Hippocampal formation (tissue), 2 donors: ENCODE measurements at places on chromosomes 1 and 21.

- DNase-seq, result no peak
These were observed 68.3 kb downstream of the DHRS3 start for GRCh38 chr1:12549460-12550349.

GRCh38 chr1:1082239-1082775 is 8.2 kb upstream of the RNF223 start:
- no peak for DNase-seq

GRCh38 chr1:230807561-230808280 is 60.5 kb downstream of the CAPN9 start:
- DNase-seq, result peak; percentile 96

DNA sequence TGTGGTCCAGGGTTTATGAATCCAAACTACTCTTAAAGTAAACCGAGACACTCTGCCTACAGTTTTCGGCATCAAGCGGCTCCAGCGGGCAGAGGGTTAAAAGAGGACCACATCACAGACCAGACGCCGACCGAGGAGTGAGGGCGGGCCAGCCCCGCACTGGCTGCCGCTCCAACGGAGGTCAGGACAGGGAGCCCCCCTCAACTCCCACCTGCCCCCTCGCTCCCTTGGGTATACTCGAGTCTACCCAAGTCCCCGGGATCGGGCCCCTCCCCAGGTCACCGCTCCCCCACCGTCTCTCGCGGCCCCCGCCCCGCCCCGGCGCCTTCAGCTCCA is 312 bp downstream of the ARNT start:
- peak; percentile 66 for DNase-seq

- DNase-seq, result no peak
These were observed 4.0 kb upstream of the LAPTM5 start for GRCh38 chr1:30761381-30762151.

DNA sequence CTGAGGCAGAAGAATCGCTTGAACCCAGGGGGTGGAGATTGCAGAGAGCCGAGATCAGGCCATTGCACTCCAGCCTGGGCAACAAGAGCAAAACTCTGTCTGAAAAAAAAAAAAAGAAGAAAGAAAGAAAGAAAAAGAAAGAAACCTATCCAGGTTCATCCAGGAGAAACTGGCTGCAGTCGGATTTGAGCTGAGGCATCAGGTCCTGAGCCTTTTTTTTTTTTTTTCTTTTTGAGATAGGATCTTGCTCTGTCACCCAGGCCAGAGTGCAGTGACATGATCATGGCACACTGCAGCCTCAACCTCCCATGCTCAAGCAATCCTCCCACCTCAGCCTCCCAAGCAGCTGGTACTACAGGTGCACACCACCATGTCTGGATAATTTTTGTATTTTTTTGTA is 22.5 kb upstream of the LUZP1 start:
- no peak for DNase-seq

- no peak for DNase-seq
These were observed 2.6 kb upstream of the TSPAN1 start for GRCh38 chr1:46172321-46172720.

DNA sequence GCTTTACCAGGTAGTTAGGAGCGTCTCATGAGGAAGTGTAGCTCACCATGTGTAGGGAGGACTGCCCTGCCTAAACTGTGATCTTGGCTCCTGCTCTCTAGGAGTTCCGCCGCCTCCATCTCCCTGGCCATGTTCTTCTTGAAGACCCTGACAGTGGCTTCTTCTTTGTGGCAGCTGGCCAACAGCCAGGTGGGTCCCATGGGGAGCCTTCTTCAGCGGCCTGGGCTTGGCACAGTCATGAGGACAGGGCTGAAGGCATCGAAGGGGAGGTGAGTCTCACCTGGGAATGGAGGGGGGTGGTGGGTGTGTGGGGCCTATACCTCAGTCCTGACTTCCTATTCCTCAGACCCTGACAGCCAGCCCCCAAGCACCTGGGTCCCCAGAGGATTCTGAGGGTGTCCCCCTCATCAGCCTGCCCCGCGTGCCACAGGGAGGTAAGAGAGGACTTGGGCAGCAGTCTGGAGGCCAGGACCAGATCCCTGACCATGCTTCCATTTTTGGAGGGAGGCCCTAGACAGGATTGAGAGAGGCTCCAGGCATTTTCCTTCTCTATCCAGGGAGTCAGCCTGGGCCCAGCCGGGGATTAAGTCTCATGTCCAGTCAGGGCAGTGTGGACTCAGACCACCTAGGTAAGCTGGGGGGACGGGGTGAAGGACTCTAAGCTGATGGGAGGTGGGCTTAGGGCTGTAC is 21.4 kb downstream of the HYI start:
- no peak for DNase-seq

DNA sequence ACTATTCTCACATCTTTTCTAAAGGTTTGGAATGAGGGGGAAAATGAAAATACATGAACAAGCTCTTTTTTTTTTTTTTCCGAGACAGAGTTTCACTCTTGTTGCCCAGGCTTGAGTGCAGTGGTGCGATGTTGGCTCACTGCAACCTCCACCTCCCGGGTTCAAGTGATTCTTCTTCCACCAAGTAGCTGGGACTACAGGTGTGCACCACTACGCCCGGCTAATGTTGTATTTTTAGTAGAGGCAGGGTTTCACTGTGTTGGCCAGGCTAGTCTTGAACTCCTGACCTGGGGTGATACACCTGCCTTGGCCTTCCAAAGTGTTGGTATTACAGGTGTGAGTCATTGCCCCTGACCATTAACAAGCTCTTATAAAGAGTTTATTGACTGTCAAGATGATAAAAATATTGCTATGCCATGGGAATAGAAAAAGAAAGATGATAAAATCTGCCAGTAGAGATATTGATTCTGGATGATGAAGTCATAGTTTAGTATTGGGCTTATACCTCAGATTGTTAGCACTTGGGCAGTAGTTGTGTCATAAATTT is 36.6 kb downstream of the INKA2 start:
- no peak for DNase-seq

DNA sequence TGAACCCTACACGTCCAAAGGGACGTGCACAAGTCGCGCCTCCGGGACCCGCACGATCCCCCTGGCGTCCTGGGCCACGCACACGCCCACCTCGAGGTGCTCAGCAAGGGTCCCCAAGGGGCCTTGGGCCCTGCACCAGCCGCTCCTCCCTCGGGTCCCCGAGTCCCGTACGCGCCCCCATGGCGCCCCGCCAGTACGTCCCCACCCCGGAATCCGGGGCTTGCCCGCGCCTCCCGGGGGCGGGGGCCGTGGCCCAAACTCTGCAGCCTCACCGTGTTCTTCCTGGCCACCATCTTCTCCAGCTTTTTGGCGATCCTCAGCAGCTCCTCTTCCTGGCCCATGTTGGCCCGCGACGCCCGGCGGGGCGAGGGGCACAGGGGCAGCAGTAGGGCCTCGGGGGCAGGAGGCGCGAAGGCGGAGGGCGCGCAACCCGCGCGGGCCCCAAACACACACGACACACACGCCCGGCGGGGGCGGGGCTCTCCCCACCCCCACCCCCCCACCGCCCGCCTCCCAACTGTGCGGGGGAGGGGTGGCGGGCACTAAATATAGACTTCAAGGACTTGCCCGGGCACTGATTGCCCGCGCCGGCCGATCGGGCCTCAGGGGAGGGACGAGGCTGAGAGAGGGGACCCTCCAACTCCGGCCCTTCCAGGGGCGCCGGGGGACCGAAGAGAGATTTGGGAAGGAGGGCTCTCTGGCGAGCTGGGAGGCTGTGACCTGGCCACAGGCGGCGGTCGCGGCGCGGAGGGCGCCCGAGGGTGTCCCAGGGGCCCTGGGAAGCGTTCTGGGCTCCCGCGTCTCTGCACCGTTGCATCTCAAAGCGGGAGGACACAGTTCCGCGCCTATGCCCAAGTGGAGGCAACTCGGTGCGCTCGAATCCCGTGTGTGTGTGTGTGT is at the start of gene TCEA3:
Gene TCEA3 (minus strand): TSS at position 456 of the 900 bp plus-strand sequence. CDS start 115 bp downstream, at position 341.
- no peak for DNase-seq

- no peak for DNase-seq
These were observed 51.2 kb downstream of the GORAB start for GRCh38 chr1:170583186-170583585.

DNA sequence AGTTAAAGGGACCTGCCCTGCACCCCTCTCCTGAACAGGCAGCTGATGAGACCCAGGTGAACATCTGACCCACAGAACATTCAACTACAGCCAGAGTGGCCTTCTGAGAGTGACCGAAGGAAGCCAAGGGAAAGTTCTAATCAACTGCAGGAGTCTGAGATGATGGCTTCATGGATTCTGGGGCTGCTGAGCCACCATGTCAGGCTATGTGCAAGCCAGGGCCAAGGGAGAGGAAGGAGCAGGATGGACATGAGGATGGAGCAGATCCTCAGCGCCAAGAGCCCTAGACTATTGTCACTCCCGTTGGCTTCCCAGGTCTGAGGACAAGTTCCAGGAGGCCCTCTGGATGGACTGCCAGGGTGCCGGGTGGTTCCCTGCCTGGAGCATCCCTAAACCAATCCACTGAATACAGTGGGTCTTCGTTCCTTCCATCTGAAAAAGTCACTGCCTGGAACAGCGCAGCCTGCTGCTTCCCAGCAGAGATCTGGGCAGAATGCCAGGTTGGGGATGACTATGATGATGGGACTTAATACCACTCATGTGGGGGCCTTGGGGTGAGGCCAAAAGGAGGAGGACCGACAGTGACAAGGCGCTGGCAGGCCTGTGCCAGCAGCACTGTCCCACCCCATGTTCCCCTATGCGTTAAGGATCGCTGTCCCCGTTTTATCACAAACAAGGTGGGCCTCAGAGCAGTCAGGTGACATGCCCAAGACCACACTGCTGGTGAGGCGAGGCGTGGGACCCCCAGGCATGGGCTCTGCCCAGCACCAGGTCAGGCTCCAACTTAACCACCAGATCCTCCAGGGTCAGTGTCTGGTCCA is 19.8 kb downstream of the SPOCD1 start:
- no peak for DNase-seq

GRCh38 chr21:35829067-35829466 is 231.3 kb downstream of the SETD4 start:
- DNase-seq, result no peak

- DNase-seq, result no peak
These were observed 134.6 kb upstream of the ARHGEF16 start for GRCh38 chr1:3319874-3320245.

GRCh38 chr1:39269791-39270342 is 65.4 kb downstream of the MACF1 start:
- no peak for DNase-seq

- no peak for DNase-seq
These were observed 6.7 kb downstream of the CRP start for GRCh38 chr1:159707472-159708260.

DNA sequence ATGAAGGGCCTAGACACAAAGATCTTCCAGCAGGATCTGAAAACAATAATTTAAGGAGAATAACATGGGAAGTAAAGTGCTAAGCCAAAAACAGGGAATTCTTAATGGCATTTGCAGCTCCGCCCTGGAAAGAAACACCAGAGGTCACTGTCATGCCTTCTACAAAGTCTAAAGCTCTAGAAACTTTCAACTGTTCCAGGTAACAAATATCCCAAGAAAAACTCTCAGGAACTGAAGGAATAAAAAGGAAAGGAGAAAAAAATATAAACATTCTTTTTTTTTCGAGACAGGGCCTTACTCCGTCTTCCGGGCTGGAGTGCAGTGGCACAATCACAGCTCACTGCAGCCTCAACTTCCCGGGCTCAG is 13.2 kb downstream of the ZC3H12A start:
- no peak for DNase-seq

- no peak for DNase-seq
These were observed 60.0 kb upstream of the ADAM30 start for GRCh38 chr1:119956306-119956705.

DNA sequence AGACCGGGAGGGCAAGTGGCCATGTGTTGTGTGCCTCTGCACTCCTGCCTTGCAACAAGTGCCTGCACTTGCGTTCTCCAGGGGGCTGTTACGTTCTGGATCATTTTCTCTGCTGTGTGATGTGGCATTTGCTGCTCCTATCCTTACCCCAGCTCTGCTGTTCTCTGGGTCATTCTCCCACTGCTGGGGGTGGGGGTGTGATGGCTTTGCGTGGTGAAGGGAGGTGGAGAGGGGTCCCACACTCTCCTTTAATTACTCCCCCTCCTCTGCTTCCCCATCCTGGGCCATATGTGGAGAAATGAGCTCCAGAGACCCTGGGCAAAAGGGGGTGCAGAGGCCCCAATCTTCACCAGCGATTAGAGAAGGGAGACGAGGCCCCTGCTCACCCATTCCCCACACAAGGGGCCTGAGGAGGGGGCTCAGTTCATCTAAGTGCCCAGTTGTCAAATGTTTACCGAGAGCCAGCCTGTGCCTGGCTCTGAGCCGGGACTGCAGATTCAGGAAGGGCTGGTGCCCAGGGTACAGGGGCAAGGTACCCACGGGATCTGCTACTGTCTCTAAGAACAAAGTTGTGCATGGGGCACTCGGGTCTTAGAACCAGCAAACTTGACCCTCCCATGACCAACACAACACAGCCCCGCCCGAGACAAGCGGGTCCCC is 355.4 kb downstream of the PTPRU start:
- DNase-seq, result no peak

- DNase-seq, result no peak
These were observed 18.9 kb downstream of the CDK18 start for GRCh38 chr1:205523261-205523890.

DNA sequence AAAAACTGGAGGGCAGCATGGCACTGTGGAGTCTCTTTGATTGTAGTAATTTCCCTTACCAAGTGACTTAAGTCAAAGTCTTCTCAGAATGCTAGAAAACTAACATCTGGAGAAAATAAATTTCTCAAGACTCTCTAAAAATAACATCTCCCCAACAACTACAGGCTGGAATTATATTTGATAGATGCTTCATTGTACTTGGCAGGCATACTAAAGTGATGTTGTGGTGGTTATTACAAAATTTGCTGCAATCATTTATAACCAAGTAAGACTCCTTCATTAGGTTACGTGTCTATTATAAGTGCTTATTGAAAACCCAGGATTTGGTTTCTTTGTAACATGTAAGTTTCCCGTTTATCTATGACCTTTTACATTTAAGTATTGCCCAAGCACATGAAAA is 132.9 kb upstream of the NRIP1 start:
- no peak for DNase-seq

GRCh38 chr1:201296352-201296751 is 13.0 kb downstream of the PKP1 start:
- DNase-seq, result no peak

- no peak for DNase-seq
These were observed 105.9 kb downstream of the GPATCH2 start for GRCh38 chr1:217524787-217525520.

GRCh38 chr1:151237678-151238466 is 16.7 kb upstream of the PSMD4 start:
- DNase-seq, result no peak

- no peak for DNase-seq
These were observed 19.7 kb upstream of the CHI3L1 start for GRCh38 chr1:203206129-203206687.

GRCh38 chr1:213123536-213123935 is 72.5 kb downstream of the RPS6KC1 start:
- DNase-seq, result no peak
